NCI-H774 (cell line): ENCODE measurements at places on chromosomes 13 and 19.
A peak's percentile ranks its signal among the peaks of the same experiment; 100 is the strongest.

- DNase-seq: no peak
These were observed 10.5 kb downstream of the ZNF526 start for GRCh38 chr19:42230571-42230970.

GRCh38 chr13:30735025-30735871 is at the start of gene ALOX5AP:
Gene ALOX5AP, plus strand, starts transcription at chr13:30735543. Its CDS starts 63 bp downstream, at chr13:30735606.
- DNase-seq: no peak

DNA sequence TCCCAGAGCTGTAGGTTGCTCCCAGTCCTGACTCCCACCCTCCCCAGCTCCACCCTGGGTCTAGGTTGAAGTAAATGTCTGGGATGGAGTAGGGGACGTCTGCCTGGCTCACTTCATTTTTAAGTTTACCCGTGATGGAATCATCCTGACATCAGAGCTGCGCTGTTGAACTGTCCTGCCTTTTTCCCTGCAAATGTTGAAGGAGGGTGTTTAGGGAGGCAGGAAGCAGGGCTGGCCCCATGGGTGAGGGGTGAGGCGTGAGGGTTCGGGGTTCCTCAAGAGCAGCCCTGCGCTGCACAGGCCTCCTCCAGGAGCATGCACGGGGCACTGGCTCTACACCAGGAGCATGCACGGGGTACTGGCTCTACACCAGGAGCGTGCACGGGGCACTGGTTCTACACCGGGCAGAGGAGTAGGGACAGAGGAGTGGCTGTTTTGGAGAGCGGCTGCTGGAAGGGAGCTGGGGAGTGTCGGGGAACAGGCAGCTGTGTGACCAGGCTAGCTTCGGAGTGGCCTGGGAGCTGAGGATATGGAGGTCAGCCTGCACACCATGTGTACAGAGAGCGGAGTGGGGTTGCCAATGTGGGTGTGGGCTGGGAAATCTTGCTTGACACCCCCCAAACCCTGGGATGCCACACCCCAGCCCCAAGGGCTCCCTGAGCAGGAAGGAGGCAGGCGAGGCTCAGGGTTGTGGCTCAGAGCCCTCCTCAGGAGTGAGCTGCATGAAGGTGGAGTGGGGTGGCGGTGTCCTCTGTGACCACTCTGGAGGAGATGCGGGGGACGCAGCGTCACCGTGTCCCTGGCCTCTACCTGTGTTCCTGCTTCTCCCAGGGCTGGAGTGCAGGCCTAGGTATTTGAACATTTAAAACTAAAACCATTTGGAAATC is 63.3 kb downstream of the GPR12 start:
- DNase-seq: no peak

DNA sequence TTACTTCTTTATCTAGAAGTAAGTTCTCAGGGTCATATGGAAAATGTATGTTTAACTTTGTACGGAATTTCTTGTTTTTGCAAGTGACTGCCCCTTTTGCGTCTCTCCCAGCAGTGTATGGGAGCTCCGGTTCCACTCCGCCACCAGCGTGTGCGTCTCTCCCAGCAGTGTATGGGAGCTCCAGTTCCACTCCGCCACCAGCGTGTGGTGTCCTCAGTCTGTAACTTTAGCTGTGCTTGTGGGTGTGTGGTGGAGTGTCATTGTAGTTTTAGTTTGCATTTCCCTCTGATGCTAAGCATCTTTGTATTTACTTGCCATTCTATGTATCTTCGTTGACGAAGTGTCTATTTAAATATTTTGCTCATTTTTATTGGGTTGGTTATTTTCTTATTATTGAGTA is 2.4 kb downstream of the CUL4A start:
- DNase-seq: no peak

- DNase-seq: no peak
These were observed 3.4 kb downstream of the SF3A2 start for GRCh38 chr19:2239771-2240770.

DNA sequence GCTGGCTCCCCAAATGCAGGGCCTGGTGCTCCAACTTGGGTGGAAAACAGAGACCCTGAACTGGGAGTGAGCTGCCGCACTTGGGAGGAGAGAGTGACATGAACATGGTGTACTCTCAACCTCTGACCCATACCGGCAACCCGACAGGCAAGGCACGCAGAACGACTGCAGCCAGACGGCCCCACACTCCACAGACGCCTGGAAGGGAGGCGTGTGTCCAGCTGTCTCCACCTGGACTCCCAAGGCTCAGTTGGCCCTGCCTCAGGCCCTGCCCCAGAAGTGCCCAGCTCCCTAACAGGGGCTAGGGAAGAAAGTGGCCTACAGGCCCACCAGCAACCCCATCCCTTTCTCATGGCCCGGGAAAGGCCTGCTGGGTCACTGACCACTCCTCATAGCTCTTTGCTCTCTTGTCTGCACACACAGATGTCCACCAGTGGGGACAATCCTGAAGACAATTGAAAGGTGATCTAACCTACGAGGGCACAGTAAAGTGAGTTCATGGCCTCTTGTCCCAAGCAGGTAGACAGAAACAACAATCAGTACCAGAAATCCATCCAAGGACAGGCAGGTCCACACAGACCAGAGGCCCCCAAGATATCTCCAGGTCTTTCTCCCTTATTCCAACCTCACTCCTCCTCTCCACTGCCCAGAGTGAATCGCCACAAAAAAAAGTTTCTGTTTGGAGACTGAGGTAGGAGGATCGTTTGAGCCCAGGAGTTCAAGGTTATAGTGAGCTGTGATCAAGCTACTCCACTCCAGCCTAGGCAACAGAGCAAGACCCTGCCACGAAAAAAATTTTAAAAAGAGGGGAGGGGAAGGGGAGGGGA is 28.2 kb downstream of the ELL start:
- DNase-seq: no peak

GRCh38 chr13:19881641-19882040 is 18.2 kb upstream of the ZMYM5 start:
- no peak for DNase-seq

DNA sequence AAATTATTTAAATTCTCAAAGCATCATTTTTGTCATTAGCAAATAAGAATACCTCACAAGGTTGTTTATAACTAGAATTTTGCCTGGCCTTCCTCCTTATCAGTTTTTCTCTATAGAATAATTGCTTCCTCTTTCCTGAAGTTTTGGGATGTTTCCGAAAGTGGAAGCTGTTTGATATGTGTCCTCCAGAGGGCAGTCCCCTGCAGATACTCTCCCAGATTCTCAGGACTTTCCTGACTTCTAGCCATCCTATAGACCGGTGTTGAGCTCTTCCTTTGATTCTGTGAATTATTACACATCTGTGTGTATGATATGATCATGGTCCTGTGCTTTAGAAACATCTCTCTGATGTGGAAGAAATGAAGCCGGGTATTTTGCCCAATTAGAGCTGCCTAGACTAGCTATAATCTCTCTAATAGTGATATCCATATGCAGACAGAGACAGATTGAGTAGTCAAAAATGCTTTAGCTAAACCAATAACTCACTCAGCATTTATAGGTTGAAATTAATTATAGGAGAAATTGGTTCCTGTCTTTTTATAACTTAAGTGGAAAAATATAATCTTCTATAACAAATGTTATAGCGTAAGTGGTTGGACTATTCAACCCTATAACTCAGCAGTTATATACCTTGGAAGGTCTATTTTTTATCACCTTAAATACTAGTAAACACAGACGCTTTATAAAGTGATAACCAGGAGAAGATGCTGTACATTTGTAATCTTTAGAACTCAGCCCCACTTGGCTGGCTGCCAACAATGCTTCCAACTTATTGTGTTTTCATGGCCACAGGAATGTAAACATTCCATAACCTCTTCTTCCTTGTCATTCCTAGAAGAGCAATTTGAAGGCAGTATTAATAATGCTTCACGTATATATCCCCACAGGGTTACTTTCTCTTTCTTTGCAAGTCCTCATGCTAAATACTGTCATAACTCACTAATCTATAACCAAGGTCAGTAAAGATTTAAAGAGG is 201.0 kb upstream of the RXFP2 start:
- no peak for DNase-seq

GRCh38 chr13:96109125-96109524 is 19.2 kb downstream of the HS6ST3 start:
- no peak for DNase-seq

GRCh38 chr13:39498471-39499114 is 104.4 kb downstream of the LHFPL6 start:
- no peak for DNase-seq

- no peak for DNase-seq
These were observed 111.4 kb upstream of the SOX1 start for GRCh38 chr13:111955412-111956065.

GRCh38 chr13:79212064-79212619 is 193.9 kb downstream of the RBM26 start:
- DNase-seq: peak; percentile 48

- no peak for DNase-seq
These were observed 46.5 kb downstream of the TMEM255B start for GRCh38 chr13:113805431-113806103.

DNA sequence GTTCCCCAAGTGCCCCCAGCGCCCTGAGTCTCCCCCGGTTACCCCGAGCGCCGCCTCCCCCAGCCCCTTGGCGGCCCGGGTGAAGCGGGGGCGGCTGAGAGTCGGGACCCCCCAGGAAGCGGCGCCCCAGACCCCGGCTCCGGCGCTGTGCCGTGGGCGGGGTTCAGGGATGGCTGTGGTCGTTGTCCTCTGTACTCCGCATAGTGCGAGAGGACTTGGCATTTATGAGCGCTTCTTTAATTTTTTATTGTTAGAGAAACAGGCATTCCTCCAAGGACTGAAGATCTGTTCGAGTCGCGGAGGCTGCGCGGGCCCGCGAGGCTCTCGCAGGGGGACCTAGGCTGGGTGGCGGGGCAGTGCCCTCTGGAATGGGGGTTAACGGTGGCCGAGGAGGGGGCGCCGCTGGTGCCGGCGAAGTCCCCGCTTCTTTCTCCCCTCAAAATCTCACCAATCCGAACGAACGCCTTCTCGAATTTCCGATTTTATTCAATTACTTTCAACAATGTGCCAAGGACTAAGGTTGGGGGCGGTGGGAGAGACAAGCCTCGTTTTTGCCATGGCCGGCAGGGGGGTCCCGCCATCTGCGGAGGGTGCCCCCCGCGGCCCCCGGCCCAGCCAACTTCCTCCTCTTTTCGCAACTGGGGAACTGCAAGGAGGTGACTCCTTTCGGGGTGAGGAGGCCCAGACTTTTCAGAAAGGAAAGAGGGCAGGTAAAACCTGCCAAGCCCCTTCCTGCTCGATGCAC is 596 bp upstream of the GJB2 start:
- no peak for DNase-seq

DNA sequence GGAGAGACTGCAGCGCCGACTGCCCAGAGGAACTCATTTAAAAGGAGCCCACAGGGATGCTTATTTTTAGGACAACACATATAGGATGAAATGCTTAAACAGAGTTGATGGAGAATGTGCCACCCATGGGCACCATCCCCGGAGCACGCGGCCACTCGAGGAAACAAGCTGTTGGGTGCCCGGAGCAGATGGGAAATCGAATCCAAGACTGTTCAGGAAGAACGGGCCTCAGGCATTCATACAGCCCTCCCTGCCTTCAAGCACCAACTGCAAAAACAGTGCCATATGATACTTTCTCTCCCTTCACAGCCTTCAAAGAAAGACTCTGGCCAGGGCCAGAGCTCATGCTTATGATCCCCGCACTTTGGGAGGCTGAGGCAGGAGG is 40.2 kb downstream of the RAB20 start:
- DNase-seq: no peak

GRCh38 chr13:31282741-31283455 is 83.1 kb downstream of the B3GLCT start:
- DNase-seq: no peak

DNA sequence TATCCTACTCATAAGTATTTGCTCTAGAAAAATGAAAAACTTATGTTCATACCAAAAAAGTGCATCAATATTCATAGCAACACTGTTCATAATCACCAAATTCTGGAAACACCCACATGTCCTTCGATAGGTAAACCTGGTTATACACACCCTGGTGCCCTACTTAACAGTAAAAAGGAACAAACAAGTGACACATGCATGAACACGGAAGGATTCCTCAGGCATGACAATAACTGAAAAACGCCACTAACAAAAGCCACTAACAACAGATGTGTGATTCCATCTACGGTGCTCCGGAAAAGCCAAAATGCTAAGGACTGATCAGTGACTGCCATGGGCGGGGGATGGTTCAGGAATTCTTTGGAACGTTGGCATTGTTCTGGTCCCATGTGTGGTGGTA is 65.5 kb downstream of the STK24 start:
- DNase-seq: no peak

GRCh38 chr19:46133777-46134241 is 9.3 kb upstream of the IGFL3 start:
- no peak for DNase-seq

DNA sequence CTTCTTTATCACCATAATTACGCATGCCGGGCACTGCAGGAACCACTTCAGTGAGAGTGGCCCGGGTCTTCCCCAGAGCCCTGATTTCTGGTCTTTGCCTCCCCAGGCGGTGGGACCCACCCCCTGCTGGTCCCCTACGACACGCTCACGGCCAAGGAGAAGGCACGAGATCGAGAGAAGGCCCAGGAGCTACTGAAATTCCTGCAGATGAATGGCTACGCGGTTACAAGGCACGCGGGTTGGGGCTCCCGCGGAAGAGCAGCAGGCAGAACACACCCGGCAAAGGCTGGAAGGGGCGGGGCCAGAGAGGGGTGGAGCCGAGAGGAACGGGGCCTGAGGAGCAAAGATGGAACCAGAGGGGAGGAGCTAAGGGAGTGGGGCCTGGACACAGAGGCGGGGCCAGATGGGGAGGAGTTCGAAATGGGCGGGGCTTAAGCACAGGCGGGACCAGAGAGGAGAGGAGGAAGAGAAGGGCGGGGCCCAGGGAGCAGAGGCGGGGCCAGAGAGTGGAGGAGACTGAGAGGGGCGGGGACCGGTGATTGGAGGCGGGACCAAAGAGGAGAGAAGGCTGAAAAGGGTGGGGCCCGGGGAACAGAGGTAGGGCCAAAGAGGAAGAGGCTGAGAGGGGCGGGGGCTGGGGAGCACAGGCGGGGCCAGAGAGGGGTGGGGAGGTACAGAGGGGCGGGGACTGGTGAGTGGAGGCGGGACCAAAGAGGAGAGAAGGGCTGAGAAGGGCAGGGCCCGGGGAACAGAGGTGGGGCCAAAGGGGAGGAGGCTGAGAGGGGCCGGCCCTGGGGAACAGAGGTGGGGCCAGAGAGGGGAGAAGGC is 73.4 kb downstream of the RYR1 start:
- peak; percentile 86 for DNase-seq

DNA sequence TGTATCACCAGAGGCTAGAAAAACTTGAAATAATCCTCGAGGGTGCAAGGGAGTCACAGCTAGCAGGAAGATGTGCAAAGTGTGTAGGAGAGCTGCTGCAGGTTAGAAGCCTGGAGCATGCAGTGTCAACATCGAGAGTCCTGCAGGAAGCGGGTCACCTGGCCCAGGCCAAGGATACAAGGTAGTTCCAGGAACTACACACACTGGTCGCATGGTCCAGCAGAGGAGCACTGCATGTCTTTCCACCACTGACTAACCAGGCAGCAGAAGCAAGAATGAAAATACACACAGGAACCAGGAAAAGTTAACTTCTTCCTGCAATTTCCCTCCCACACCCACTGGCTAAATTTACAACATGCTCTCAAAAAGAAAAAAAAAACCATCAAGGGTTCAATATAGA is 36.0 kb upstream of the MIR17HG start:
- DNase-seq: no peak
